ENCODE measurements at places on chromosomes 3 and 15. TPM values are rescaled to one million over a fixed set of nuclear protein-coding genes. Genes with fewer than 3 reads are reported as not detected.

The COL6A5 gene
- not detected for total RNA-seq

The ANKRD34C gene
- total RNA-seq = not detected

The CSPG4 gene
- 78.2 TPM for total RNA-seq

The STRA6 gene
- not detected for total RNA-seq

The KLHL40 gene
- not detected for total RNA-seq

The SLC30A4 gene
- 8.1 TPM for total RNA-seq

The ADIPOQ gene
- 2,262 TPM for total RNA-seq

The FANCD2OS gene
- total RNA-seq = not detected

The IQCH gene
- total RNA-seq = 1.5 TPM
